ENCODE measurements at places on chromosomes 1 and 21.

DNA sequence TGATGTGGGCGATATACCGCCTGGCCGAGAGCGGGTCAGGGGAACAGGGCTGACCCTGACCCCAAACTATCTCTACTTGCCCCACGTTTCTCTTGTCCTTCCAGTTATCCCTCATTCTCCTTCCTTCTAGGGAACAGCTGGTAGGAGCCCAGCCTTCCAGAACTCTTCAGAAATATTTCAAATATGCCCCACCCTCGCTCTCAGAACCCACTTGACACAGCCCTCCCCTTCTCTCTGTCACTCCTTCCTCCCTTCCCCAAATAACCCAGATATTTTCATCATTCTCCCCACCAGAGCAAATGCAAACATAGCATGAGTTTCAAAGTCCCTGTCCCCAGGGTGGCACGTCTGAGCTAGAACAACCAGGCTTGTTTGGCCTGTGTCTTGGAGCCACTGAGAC lies 1.1 kb downstream of the CACNA1S start:
- DNase-seq, result no peak

- no peak for DNase-seq
Measured at GRCh38 chr1:22529901-22530621, 33.2 kb upstream of the EPHA8 start.

DNA sequence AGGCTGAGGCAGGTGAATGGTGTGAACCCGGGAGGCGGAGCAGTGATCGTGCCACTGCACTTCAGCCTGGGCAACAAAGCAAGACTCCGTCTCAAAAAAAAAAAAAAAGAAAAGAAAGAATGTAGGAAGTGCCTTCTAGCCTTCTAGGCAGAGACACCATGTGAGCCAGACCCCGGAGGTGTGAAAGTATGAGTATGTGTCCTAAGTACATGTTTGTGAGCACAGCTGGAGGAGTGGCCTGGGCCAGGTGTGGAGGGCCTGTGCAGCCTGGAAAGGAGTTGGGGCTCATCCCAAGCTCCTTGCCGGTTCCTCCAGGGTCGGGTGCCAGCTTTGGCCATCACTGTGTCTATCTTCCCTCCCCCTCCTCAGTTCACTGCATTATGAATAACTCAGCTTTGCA lies 13.0 kb downstream of the SOX13 start:
- DNase-seq, result no peak

DNA sequence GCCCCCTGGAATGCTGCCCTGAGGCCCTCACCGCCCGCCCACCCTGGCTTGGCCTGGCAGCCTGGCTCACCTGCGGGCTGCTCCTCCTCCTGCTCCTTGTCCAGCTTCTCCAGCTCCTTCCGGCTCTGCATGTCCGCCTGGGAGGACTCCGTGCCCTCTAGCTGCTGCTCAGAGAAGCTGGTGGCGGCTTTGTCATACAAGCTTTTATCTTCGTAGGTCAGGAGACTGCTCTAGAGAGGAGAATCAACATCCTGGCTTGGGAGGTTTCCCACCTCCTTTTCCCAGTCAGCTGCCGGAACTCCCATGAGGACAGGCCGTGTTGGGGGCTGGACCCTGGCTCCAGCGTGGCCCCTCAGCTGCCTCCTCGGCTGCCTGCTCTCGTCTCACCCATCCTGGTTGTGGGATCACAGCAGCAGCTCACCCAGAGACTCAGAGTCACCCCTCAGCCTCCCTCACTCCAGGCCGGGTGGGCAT lies 36.6 kb upstream of the TMEM52 start:
- DNase-seq, result no peak

DNA sequence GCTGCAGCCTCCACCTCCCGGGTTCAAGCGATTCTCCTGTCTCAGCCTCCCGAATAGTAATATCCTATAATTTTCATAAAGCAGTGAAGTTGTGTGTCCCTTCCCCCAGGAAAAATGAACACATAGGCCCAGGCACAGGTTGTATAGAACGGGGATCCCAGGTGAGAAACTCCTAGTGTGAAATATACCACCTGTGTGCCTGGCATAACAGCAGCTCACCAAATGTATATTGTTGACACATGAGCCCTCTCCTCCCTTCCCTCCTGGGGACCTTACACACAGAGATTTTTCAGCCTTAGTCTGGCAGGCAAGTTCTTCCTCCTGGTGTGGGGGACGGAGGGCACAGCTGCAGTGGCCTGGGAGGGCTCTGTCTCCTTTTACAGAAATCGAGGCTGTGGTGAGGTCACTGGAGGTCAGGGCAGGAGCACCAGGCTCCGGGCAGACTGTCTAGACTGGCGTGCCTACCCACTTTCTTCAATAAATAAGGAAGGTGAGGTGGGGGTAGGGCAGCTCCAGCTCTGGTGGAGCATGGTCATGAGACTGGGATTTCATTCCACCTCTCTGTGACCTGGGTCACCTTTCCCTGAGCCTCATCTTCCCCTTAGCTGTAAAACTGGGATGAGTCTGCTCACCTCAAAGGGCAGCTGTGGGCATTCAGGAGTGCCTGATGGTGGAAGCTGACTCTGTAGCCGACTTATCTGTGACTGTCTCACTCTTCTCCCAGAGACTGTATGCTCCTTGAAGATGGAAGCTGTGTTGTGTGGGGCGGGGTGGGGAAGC lies 14.3 kb downstream of the RCC1 start:
- no peak for DNase-seq

DNA sequence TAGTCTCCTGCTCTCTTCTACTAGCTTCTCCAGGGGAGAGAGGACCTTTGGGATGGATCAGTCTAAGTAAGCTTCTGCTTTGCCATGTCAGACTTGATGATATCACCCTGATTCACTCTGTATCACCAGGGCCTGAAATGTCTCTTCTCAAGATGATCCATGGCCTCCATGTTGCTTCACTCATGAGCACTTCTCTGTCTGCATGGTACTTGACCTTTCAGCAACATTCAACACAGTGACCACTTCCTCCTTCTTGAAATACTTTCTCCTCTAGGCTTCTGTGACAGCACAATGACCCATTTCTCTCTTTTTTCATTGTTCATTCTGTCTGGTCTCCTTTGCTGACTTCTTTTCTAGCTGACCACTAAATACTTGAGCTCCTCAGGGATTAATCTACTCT lies 35.3 kb upstream of the NGF start:
- no peak for DNase-seq

DNA sequence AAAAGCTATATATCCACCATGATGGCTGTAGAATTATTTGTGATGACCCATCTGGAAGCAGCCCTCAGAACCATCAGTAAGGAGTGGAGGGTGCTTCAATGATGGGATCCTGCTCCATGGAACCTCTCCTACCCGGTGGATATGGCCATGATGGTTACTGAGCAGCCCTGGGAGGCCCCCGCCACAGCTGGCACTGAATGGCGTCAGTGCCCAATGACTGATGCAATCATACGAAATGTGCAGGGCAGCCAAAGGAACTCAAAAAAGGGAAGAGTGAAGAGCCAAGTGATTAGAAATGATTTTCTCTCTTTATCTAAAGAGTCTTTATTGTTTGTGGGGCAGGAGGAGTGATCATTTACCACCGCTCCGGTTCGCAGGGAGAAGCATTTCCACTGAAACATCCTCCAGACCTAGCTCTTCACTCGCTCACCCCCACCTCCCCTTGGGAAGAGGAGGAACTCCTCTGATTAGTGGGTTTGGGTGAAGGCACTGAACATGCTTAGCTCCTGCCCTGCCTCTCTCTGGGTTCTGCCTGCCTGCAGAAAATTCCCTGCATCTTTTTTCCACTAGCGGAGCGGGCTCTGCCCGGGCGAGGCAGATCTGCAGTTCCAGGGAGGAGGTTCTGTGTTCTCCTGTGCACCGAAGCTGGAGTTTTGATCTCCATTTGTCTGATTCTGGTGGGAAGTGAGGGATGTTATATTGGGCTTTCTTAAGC lies 260.3 kb downstream of the GRIK3 start:
- DNase-seq, result no peak

DNA sequence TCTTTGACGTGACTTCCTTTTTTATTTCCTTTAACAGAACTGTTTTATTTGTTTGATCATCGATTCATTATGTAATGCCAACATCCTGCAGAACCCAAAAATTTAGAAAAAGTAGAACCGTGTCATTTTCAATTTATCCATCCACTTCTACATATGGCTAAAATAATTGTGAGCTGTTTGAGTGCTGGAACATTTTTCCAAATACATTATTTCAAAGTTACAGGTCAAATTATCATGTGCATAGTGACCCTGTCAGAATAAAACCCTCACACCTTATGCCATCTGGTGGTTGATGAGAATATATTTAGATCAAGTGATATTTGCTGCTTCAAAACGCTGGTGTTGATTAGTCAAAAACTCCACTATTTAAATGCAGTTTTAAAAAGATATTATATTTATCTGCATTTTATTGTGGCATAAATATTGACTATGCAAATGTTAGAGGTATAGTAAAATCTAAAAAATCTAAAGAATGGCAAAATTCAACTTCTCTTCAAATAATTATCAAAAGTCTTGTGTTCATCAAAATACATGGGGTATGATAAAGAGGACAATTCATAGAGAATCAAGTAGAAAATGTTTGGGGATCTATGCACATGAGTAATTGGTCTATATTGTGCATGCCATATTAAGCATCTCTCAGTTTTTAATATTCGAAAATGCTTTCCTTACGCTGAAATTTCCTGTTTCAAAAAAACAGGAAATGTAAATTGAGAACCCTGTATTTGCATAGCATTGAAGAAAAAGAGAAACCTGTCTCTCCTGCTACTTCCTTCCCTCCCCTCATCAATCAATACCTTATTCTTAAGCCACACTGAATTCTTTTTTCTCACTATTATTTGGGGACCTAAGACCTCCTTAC lies 39.7 kb downstream of the UBE2U start:
- DNase-seq, result peak; percentile 10

DNA sequence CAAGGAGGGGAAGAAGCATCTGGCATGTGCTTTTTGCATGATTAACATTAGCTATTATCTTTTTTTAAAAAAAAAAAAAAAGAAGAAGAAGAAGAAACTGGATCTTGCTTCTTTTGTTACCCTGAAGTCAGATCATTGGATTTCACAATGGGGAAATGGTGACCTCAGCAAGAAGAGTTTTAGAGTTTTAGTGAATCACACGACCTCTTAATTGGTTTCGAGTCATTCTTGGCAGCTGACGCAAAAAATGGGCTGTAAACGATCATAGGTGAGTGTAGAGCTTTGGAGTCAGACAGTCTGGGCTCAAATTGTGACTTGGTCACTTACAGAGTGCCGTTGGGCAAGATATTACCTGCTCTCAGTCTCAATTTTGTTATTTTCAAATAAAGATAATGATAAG lies 33.3 kb upstream of the PGBD5 start:
- DNase-seq, result no peak

DNA sequence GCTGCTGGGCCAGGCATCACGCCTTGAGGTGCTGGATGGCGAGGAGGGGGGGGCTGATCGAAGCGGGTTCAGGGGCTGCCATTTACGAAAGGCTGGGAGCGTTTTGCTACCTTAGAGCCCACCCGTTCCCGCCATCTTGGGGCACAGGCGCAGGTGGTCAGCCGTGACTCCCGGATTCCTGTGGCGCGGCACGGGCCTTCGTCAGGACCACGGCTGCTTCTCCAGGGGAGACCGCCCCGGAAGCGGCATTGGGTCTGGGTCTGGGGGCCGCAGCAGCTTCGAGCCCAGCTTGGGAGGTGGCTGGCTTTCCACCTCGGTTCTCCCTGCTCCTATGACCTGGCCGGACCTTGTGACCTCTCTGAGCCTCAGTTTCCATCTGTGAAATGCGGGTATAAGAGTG lies 23.8 kb downstream of the SPSB1 start:
- no peak for DNase-seq

DNA sequence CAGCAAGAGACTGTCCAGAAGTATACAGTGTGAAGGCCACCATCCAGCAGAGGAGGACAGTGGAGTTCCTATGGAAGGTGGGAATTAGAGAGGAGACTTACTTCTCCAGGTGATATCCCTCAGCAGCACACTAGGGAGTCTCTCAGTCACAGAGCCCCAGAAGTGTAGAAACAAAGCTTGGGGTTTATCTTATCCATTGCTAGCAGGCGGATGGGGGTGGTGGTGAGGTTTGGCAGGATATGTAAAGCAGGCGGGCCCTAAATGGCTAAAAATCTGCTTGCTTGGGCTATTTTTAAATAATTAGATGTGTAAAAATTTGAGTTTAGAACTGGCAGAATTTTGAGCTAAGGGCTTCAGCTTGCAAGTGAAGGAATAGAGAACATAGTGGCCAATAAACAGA lies 50.1 kb upstream of the RGS18 start:
- no peak for DNase-seq

GRCh38 chr1:153535242-153536011 lies at the start of gene S100A6:
Gene S100A6 (minus strand): TSS chr1:153535991. CDS start chr1:153535339, 652 bp downstream.
- peak; percentile 57 for DNase-seq

GRCh38 chr1:154958036-154958435 lies 2.1 kb upstream of the PBXIP1 start:
- no peak for DNase-seq

GRCh38 chr1:81540216-81540615 lies 260.5 kb upstream of the ADGRL2 start:
- no peak for DNase-seq

DNA sequence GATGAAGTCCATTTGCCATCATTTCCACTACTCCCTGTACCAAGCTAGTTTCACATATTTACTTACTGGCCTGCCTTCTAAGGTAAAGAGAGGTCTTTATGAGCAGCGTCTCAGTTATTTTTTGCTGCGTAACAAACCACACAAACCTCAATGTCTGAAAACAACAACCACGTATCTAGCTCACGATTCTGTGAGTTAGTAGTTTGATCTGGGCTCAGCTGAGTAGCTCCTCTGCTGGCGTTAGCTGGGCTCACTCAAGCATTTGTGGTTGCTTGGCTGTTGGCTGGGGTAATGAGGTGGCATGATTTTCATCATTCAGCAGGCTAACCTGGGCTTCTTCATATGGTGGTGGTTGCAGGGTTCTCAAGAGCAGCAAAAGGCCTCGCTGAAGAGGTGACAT lies 225.4 kb downstream of the FOXD2 start:
- DNase-seq, result no peak

- no peak for DNase-seq
Measured at GRCh38 chr1:67831850-67832513, 1.3 kb downstream of the GNG12 start.

- no peak for DNase-seq
Measured at GRCh38 chr1:21254335-21254951, 35.8 kb downstream of the ECE1 start.

GRCh38 chr1:222696741-222697140 lies 15.6 kb downstream of the AIDA start:
- no peak for DNase-seq

- DNase-seq, result peak; percentile 8
Measured at GRCh38 chr1:43530483-43531106, at the start of gene PTPRF. Gene PTPRF (plus strand): TSS chr1:43530883. CDS start chr1:43545076, 14,193 bp downstream.

- DNase-seq, result no peak
Measured at GRCh38 chr1:30314591-30314990, 408.8 kb downstream of the MATN1 start.

All from CD4-positive, alpha-beta T cell treated with Interleukin-17A for 1 hour (primary cell).